Stimulated activated CD8-positive, alpha-beta memory T cell treated with anti-CD3 and anti-CD28 coated beads, Interleukin-7, amount 100 ng/mL, for 48 hours (primary cell): ENCODE measurements at places on chromosomes 5 and 9.

DNA sequence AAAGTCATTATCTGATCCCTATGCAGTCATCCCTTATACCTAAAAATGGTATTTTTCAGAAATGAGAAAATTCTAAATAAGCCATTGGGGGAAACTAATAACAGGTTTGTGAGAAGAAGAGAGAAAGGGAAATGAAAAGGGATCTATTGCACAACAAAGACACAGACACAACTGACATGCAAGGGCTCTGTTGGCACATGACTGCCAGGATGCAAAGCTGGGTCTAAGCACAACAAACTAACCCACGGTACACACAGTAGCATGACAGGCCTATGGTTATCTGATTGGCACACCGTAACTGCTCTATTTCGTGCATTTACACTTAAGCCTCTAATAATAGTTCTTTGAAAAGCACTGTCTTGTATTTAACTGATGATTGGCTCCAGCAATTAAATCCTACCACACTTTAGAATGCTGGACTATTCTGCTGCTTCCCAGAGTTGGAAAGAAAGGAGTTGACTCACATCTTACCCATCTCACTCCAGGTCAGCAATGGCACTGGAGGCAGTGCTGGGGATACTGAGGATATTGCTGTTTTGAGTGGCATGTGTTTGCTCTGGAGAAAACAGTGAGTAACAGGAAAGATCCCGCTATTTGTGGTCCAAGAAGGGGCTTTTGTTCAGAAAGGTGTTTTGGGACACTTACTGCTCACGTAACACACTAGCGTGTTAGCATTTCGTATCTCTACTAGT lies 328.3 kb downstream of the GLIS3 start:
- DNase-seq, result no peak

GRCh38 chr9:130453487-130453886 lies 8.7 kb downstream of the ASS1 start:
- DNase-seq, result no peak

- no peak for DNase-seq
These were observed 119.5 kb upstream of the TNC start for GRCh38 chr9:115237385-115237998.

DNA sequence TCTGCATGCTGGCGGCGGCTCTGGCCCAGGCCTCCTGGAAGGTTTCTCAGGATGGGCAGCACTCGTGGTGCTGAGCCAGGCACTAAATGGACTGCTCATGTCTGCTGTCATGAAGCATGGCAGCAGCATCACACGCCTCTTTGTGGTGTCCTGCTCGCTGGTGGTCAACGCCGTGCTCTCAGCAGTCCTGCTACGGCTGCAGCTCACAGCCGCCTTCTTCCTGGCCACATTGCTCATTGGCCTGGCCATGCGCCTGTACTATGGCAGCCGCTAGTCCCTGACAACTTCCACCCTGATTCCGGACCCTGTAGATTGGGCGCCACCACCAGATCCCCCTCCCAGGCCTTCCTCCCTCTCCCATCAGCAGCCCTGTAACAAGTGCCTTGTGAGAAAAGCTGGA lies 3.2 kb downstream of the SLC35A4 start:
- DNase-seq, result no peak
